Right kidney (tissue), 9 donors: ENCODE measurements at places on chromosomes 1 and 21.
A peak's percentile ranks its signal among the peaks of the same experiment; 100 is the strongest.

DNA sequence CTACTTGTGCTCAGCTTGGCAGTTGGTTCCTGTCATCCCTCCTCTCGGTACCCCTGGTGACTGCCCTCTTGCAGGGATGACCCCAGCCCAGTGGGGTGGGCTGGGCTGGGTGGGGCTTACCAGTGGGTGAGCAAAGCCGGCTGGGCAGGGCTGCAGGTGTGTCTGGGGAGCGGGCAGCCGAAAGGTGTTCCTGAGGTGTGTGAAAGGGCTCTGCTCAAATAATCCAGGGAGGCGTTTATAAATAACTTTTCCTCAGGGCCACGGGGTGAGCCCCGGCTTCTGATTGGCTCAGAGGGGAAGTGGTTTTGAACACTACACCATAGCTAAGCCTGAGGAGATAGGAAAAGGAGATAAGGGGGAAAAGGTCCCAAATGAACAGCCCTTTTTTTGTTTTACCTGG lies at the start of gene SLC26A9:
Gene SLC26A9, minus strand, starts transcription at position 212 of the 400 bp plus-strand sequence. CDS start 7,636 bp downstream, outside the sequence.
- DNase-seq: no peak

- no peak for DNase-seq
These were observed 2.4 kb upstream of the CEP350 start for GRCh38 chr1:179952186-179952585.

GRCh38 chr1:236303675-236304074 lies 21.9 kb upstream of the ERO1B start:
- no peak for DNase-seq

DNA sequence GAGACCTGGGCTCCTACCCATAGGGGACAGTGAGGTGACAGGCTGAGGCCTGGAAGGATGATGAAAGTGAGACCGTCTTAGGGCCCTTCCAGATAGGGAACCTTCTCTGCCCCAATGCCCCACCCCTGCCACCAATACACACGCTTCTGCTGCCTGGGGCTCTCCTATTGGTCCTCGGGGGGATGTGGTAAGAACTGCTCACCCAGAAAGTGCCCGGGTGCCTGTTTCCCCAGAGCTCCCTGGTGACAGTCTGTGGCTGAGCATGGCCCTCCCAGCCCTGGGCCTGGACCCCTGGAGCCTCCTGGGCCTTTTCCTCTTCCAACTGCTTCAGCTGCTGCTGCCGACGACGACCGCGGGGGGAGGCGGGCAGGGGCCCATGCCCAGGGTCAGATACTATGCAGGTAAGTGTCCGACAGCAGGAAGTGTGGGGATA lies 948 bp downstream of the SEMA4A start:
- DNase-seq: no peak

DNA sequence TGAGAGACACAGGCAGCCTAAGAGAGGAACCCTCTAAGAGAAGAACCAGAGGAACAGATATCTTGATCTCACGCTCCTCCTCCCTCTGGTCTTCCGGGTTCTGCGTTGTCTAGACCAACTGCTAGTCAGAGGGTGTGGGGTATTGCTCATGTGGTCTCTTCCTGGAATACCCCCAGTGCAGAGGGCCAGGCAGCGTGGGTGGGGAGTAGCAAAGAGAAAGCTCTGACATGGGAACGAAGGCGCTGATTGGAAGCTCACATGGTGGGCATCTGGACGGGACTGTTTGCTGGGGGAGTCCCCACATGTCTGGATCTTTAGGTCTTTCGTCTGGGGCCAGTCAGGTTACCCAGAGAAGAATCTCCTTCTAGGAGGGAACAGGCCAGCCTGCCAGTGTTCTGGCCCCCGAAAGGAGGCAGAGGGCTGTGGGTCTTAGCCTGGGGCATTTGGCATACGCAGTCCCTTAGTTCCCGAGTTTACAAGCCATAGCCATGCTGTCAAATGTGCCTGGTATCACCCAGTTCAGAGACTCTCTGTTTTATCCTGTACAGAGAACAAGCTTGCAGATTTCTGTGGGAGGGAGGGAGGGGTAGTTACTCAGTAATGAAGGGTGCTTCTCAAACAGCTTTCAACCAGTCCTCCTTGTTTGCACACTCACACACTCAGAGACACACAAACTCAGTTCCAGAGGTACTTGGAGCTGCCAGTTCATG lies 18.3 kb upstream of the IL6R start:
- no peak for DNase-seq

DNA sequence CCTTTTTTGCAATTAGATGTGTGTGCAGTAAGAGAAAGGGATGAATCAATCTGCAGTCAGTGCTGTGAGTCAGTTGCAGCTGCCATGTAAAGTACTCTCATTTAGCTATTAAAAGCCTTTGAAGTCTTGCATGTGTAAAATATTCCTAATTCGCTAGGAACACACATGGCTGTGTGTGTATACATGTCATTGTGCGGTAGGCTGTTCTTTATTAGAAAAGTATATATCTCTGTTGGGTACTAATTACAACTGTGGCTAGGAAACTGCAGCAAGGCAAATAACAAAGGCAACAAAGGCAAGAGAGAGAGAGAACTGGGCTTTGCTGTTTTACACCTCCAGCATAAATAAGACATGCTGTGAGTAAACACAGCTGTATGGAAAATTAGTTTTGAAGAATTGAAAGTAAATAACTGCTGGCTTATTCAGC lies 41.7 kb downstream of the EPB41 start:
- DNase-seq: no peak

DNA sequence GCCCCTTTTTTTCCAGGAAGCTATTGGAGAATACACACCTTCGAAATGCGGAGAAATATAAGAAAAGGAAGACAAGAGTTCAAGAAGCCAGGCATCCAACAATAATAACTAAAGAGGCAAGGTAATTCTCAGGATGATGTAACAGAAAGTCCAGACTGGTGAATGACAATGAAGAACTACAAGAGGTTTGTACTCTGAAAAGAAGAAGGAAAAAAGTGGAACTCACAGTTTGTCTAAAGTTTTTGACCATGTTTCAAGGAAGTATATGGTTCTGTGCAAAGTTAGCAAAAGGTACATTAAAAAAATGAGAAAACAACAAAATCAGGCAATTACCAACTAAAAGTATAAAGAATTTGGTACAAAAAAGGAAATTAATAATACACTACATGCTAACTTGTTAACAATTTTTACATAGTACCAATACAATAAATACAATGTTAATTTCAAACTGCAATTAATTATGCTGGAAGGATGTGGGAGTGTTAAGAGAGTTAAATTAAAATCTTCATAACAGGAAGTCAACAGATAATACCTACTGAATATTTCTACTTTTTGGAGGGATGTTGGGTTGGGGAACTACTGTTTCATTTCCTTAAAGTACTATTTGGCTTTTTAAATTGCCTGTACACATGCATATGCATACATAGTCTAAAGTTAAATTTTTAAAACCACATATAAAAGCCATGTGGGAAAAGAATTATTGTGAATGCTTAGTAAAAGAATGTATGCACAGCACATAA lies 12.9 kb upstream of the CD55 start:
- no peak for DNase-seq

DNA sequence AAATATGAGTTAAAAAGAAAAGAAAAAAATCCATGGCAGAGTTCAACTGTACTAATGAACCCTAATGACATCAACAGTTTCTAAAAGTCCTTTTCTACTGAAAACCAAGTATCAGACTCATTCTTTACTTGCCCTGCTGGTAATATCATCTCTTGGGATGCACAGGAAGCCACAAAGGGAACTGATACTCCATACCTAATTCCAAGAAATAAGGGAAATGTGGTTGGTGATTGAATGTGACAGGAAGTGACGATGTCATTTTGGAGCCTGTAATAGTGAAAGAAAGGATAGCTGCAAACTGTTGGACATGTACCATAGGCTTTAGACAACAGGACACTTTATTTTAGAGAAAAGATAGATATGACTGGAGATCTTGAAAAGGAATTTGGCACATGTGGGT lies 98.7 kb upstream of the VAV3 start:
- no peak for DNase-seq

- no peak for DNase-seq
These were observed 102.7 kb downstream of the CRYAA start for GRCh38 chr21:43271452-43272020.

DNA sequence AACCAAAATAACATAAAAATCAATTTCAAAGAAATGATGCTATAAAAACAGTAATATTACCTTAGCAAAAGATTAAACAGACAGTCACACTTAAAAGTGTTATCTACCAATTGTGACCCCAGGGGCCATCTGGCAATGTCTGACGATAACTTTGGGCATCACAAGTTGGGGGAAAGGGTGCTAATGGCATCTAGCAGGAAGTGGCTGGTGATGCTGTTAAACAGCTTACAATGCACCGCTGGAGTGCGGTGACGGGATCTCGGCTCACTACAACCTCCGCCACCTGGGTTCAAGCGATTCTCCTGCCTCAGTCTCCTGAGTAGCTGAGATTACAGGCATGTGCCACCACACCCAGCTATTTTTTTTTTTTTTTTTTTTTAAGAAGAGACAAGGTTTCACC lies 27.6 kb downstream of the NUP133 start:
- no peak for DNase-seq

GRCh38 chr1:172324761-172325160 lies 95.7 kb upstream of the C1orf105 start:
- no peak for DNase-seq

- no peak for DNase-seq
These were observed 50.6 kb upstream of the SLC35A3 start for GRCh38 chr1:99919220-99919619.

DNA sequence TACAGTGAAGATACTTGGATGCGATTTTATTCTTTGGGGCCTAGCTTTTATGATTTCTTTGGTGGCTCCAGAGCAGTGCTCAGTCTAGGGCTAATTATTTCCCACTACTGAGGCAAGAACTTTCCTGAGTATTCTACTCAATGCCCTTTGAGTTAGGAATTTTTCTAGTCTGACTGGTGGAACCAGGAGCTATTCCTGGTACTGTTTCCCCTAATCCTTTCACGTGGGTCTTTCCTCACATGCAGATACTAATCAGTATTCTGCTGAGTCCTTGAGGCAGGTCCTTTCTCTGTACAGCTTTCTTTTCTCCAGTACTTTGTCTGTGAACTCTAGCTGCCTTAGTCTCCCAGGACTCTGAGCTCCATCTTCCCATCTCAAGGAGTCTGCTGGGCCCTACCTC lies 76.7 kb downstream of the TRIM11 start:
- DNase-seq: no peak

- DNase-seq: no peak
These were observed 6.5 kb downstream of the PTP4A2 start for GRCh38 chr1:31931593-31932225.

DNA sequence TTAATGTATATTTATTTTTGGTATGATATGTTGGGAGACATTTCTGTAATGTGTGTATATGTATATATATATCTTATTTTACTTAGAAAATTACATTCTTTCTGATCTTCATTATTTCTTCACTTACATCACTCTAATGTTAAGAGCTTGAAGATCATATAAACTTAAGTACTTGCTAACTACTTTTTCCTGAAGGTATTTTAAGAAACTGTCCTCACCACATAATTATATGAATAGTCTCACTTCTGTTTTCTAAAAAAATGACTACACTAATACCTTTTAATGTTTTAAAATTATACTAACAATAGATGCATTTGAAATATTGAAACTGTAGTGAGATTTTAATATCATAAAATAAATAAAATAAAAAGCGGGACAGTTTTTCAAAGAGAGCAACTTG lies 377.1 kb downstream of the LRRIQ3 start:
- no peak for DNase-seq

- no peak for DNase-seq
These were observed 36.2 kb downstream of the PRRC2C start for GRCh38 chr1:171521567-171521966.

GRCh38 chr1:229022595-229023333 lies 248.1 kb upstream of the RAB4A start:
- no peak for DNase-seq

GRCh38 chr1:177065430-177065829 lies 99.1 kb downstream of the ASTN1 start:
- no peak for DNase-seq

- DNase-seq: no peak
These were observed 135.5 kb downstream of the SETD4 start for GRCh38 chr21:35924714-35925301.

DNA sequence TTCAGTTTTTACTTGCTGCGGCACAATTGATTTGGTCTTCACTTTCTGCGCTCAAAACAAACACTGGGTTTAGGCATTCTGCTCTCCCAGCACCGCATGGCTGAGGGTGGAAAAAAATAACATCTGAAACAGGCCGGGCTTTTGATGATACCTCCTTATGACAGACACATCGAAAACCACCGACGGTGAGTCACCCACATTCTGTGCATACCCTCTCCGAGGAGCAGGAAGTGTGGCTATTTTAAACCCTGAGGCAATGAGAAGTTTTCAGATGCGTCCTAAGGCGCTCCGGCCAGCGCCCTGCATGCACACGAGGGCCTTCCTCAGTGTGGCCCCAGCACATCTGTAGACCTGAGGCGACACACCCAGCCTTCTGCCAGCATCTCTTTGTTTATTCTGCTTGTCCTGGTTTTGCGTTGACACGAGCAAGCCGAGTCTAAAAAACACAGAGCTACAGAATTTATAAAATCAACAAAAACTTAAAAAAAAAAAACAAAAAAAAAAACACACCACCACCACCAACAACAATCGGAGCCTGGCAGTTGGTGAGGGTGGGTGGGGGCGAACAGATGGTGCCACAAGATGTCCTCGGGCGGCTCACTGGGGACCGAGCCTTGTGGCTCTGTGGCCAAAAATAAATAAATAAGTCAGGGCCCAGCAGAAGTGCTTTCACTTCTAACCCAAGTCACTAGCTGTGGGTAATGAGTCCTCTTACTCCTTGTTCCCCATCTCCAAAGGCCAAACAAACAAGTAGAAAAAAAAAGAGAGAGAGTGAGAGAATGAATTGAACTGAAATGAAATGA lies 162.6 kb upstream of the IRF2BP2 start:
- DNase-seq: peak; percentile 35

DNA sequence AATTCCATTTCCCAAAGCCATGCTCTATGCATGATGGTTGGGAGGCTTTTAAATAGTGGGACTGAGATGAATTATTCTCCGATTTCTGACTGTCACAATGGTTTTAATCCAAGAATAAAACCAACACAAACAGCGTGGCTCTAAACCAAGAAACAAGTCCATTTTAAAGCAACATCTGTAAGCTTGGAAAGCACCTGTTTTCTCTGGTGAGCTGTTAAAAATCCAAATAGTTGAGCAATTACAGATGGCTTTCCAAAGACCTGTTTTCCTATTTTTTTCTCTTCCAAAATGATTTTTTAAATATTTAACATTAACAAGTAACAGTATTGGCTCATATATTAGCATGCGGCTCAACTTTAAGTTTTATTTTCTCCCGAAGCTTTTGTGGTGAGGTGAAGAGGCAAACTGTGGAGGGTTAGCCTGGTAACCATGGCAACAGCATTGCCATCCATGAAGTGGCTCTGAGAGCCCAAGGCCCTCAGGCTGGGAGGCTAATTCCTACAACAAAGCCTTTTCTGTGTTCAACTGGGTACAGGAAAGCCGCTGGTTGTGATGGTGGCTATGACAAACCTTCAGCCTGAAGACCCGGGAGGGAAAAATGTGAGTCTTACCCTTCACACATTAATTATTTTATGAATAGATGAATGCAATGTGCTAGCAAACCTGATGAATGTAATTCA lies 56.7 kb upstream of the B3GALT5 start:
- DNase-seq: peak; percentile 3

GRCh38 chr1:6353955-6354658 lies 39.5 kb downstream of the ACOT7 start:
- DNase-seq: no peak

- DNase-seq: no peak
These were observed 26.8 kb upstream of the NCAM2 start for GRCh38 chr21:20971296-20971921.
